ENCODE measurements at places on chromosomes 16 and 17. TPM values are rescaled to one million over a fixed set of nuclear protein-coding genes. Genes with fewer than 3 reads are reported as not detected.

Gene SOST
- total RNA-seq: not detected

DNA sequence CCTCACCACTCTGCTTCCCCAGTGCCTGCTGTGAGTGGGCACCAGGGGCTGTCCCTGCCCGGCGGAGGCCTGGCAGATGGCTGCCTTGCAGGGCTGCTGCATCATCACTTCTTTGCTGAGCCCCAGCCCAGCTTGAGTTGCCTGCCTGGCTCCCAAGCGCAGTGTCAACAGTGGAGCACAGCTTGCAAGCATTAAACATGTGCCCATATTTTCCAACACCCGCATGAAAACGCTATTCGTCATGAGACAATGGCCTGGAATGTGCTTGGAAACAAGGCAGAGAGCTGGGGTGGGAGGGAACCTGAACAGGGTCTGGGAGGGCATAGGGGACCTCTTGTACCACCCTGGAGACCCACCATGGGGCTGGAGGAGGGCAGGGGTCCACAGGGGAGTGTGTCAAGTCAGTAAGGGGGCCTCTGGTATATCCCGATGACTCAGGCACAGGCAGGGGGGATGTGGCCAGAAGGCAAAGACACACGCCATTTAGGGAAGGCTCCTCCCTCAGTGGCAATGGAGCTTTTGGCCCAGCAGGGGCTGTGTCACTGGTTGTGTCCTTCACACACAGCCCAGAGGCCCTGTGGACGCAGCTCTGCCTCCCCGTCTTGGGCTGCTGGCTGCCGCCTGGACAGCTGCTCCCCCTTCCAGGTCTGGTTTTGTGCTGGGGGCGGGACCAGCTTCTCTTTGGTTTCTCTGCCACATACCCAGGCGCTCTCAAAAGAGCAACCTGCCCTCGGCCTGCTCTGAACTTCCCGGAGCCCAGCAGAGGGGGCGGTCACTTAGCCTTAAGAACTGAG is 17.4 kb upstream of the MTSS2 start:
- DNase-seq: no peak

DNA sequence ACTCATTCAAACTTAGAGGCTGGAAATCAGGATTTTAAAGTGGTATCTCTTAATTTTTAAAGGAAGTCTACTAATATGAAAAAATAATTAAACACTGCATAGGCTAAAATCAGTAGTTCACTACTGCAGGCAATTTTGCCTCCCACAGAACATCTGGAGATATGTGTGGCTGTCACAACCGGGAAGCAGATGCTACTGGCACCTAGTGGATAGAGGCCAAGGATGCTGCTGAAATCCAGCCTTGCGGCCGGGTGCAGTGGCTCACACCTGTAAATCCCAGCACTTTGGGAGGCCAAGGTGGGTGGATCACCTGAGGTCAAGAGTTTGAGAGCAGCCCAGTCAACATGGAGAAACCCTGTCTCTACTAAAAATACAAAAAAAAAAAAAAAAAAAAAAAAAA is 473.9 kb downstream of the XYLT1 start:
- no peak for DNase-seq

DNA sequence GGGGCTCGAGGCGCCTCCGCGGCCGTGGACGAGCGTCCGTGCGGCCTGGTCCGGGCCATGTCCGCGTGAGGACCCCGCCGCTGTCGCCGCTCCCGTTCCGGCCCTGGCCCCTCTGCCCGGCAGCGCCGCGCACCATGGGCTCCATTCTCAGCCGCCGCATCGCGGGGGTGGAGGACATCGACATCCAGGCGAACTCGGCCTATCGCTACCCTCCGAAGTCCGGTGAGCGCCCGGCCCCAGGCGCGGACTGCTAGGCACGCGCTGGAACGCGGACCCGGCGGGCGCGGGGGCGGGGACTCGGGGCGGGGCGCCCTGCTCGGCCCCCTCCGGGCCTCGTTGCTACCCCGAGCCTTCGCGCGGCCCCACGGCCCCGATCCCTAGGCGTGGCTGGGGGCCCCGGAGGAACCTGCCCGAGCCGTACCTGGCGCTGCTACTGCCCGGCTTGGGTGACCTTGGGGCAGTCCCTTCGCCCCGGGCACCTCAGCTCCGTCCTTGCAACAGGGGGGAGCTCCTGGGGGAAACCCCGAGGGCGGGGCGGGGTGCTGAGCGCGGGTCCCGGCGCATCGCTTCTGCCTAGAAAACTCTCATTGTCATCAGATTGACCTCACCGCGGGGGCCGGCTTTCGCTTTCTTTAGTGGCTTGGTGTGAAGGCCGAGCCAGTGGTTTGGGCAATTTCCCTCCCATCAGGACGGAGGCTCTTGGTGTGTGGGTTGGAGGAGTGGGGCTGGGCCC is 367 bp downstream of the MGRN1 start:
- peak; percentile 72 for DNase-seq

DNA sequence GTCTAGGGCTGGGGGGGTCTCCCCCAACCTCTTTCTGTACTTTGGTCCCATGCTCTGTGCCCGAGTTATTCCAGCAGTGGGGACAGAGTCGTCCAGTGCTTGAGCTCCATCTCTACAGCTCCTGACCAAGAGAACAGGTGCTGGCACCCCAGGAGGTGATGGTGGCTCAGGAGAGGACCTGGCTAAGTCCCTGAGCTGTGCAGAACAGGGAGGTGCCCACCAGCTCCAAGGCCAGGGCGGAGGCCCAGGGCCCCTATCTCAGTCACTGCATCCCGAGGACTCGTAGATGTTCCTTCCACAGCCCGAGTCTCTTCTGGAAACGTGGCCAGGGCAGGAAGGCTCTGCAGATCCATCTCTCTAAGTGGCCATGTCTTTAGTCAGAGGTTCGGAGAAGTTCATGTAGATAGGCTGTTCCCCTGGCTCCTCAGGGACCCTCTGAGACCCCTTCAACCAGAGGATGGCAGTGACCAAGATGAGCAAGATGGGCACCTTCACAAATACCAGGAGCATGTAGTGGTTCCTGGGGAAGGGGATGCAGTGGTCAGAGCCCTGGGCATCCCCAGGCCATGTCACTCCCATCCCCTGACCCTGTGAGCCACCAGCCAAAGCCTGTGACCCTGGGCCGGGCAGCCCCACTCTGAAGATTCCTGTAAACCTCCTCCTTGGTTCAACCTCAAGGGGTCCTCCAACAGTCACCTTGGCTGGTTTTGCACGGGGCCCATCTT is 8.7 kb downstream of the CD300LB start:
- no peak for DNase-seq

Gene WDR90
- 101 TPM for total RNA-seq

GRCh38 chr16:76729525-76729924 is 452.3 kb downstream of the CNTNAP4 start:
- no peak for DNase-seq

DNA sequence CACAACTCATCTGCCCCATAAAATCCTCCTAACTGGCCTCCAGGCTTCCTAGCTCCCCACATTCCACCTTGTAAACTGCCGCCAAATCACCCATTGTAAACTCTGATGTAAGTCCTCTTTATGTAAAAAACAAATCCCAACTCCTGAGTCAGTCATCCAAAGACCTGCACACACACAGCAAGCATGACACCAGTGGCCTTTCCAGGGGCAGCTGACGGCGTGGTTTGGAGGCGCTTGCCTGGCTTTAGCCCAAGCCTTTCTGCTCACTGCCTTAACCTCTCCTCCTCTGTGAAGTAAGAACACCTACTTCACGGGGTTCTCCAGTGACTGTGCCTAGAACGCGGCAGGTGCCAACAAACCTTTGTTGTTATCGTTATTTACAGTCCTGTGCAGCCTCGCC is 14.0 kb downstream of the UBE2O start:
- DNase-seq: no peak

DNA sequence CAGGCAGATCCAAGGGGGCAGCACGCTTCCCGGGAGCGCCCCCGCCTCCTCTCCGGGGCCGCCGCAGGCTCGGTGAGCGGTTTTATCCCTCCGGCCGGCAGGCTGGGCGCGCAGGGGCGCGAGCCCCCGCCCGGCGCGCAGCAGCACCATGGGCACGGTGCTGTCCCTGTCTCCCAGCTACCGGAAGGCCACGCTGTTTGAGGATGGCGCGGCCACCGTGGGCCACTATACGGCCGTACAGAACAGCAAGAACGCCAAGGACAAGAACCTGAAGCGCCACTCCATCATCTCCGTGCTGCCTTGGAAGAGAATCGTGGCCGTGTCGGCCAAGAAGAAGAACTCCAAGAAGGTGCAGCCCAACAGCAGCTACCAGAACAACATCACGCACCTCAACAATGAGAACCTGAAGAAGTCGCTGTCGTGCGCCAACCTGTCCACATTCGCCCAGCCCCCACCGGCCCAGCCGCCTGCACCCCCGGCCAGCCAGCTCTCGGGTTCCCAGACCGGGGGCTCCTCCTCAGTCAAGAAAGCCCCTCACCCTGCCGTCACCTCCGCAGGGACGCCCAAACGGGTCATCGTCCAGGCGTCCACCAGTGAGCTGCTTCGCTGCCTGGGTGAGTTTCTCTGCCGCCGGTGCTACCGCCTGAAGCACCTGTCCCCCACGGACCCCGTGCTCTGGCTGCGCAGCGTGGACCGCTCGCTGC is 832 bp downstream of the CDK5R1 start:
- DNase-seq: peak; percentile 36

DNA sequence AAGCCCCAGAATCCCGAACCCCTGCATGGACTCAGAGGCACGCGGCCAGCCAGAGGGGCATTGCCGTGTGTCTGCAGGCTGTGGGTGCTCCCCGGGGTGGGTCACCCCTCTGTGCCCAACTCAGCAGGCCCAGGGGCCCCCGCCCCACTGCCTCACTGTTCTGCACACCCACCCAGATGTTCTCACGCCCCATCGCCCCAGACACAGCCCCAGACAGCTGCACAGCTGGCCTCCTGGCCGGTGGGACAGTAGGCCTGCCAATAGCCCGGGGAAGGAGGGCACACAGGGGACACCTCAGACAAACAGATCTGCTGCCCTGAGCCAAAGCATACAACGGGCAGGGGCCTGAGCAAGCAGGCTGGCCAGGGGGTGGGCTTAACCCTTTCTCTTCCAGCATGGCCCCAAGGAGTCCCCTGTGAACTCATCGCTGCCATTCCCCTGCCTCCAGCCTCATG is 27.6 kb upstream of the NXPH3 start:
- no peak for DNase-seq

DNA sequence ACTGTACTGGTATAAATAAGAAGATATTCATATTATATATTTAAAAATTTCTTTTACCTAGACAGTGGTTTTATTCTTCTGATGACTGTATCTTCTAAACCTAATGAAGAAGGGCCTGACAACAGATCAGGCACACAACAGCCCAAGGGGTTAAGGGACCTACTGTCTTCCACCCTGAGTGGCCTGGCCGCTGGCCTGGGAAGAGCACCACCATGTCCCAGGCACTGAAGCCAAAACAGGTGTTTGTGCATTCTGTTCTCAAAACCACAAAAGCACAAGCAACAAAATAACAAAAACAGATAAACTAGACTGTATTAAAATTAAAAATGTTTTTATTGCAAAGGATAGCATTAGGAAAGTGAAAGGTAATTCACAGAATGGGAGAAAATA is 9.1 kb upstream of the PECAM1 start:
- DNase-seq: no peak

- no peak for DNase-seq
Observed at GRCh38 chr16:57735755-57736418, at the start of gene KATNB1. KATNB1 (plus strand) TSS chr16:57735770; CDS start chr16:57737244, 1,474 bp downstream.

DNA sequence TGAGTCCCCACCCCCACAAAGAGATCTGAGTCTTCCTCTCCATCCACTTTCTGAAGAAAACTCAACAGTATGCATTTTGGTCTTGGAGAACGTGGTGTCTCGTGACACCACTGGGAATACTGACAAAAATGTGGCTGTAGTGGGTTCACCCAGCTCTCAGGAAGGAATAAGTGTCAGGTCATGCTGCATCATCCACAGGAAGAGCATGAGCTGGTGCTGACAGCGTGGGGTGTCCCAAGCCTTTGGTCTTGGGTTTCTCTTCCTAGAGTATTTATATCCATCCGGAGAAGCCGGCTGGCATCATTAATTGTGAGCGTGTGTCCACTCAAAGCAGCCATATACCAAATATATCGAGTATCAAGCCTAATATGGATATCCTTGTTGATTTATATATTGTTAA is 55.9 kb downstream of the C17orf67 start:
- DNase-seq: no peak

All from activated naive CD4-positive, alpha-beta T cell treated with anti-CD3 and anti-CD28 coated beads, Interleukin-2, amount 50 U/mL, for 72 hours (primary cell).